ENCODE measurements at places on chromosomes 12 and 14.

GRCh38 chr14:42424501-42424900 lies 817.8 kb downstream of the LRFN5 start:
- DNase-seq, result no peak

- no peak for DNase-seq
Observed at GRCh38 chr14:68639000-68639757, 153.7 kb downstream of the ZFP36L1 start.

DNA sequence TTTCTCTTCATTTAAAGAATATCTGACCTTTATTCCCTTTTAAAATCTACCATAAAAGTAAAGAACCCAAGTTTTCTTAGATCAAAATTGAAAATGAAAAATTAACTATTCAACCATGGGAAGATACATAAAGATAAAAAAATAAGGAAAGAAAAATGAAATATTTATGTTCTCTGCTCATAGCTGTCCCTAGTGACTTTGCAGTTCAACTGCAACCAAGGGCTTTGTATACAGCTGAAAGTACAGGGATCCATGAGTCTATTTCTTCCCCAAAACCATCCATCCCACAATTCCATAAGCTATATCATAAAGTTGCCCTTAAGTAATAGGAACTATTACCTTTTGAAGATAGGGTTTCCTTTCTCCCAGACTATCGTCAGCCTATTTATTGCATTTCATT lies 113.1 kb downstream of the ITPR2 start:
- no peak for DNase-seq

GRCh38 chr14:94702629-94703028 lies 67.3 kb downstream of the GSC start:
- no peak for DNase-seq

GRCh38 chr12:94525951-94526350 lies 66.3 kb upstream of the CEP83 start:
- no peak for DNase-seq

- no peak for DNase-seq
Observed at GRCh38 chr12:57389033-57389432, 41.8 kb downstream of the R3HDM2 start.

GRCh38 chr12:40646911-40647310 lies 45.3 kb upstream of the CNTN1 start:
- no peak for DNase-seq

DNA sequence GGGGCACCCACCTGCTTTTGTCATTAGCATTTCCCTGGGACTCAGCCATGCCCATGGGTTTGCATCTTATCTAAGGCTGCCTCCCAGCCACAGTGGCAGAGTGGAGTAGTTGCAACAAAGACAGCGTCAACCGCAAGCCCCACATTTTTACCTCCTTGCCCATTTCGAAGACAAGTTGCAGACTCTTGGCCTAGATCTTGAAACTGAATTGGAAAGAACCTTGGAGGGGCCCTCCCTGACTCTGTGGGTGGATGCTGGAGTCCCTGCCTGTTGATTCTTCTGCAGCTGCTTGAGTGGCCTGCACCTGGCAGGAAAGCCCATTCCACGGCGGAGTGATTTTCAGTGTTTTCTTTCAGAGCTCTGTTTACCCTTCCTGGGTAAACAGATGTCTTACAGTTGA lies 309.0 kb downstream of the VRK1 start:
- no peak for DNase-seq

DNA sequence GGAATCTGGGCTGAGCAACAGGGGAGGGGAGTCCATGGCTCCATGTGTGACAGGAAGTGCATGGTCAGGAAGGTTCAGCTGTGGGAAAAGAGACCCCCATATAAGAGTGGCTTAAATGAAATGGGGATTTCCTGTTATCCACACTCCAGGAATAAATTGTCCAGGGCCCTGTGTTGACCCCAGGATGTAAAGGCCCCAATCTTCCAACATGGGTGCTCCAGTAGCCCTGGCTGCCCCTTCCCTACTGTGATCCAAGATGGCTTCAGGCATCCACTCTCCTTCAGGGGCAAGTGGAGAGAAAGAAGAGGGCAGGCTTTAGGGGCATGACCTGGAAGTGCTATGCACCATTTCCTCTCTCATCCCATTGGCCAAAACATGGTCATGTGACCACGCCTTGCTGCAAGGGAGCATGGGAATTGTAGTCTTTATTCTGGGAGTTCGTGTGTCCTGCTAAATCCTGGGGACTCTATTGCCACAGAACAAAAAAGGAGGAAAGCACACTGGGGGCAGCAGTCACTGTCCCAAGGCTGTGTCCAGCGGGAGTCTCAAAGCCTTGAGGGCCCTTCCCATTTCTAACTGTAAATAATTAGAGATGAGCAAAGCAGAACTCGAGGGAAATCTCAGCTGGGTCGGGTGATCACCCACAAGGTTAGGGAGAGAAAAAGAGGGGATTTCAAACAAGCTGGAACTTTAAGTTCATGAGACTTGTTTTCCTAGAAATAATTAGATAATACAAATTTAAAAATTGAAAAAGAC lies 289.2 kb downstream of the ADGRD1 start:
- DNase-seq, result no peak

- DNase-seq, result no peak
Observed at GRCh38 chr12:16675438-16675837, 69.5 kb upstream of the LMO3 start.

GRCh38 chr14:34951286-34951685 lies 31.5 kb upstream of the SRP54 start:
- DNase-seq, result no peak

DNA sequence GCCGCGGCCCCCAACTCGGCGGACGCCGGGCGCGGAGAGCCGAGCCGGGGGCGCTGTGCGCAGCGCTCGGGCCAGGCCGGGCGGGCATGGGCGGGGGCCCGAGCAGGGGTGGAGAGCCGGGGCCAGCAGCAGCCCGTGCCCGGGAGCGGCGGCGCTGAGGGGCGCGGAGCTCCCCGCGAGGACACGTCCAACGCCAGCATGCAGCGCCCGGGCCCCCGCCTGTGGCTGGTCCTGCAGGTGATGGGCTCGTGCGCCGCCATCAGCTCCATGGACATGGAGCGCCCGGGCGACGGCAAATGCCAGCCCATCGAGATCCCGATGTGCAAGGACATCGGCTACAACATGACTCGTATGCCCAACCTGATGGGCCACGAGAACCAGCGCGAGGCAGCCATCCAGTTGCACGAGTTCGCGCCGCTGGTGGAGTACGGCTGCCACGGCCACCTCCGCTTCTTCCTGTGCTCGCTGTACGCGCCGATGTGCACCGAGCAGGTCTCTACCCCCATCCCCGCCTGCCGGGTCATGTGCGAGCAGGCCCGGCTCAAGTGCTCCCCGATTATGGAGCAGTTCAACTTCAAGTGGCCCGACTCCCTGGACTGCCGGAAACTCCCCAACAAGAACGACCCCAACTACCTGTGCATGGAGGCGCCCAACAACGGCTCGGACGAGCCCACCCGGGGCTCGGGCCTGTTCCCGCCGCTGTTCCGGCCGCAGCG lies 639 bp downstream of the FZD10 start:
- no peak for DNase-seq

DNA sequence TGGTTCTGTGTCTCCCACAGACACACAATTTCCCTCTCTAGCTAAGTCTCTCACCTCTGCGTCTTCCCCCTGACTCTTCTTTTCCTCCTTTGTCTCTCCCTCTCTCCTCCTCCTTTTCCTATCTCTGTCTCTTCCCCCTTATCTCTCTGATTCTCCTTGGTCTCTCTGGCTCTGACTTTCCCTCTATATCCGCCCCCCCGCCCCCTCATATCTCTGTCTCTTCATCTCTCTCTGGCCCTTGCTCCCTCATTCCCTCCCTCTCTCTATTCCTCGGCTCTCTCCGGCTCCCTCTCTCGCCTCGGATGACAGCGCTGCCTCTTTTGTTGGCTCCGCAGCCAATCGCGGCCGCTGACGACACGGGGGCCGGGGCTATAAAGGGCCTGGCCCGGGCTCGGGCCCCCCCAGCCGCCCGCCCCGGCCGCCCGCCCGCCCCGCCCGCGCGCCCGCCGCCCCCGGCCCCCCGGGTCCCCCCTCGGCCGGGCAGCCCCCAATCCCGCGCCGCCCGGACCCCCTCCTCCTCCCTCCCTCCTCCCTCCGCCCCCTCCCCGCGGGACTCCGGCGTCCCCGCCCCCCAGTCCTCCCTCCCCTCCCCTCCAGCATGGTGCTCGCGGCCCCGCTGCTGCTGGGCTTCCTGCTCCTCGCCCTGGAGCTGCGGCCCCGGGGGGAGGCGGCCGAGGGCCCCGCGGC lies at the start of gene GDF11:
GDF11 (plus strand) TSS at position 404 of the 687 bp plus-strand sequence; CDS start at position 599, 195 bp downstream.
- DNase-seq, result peak; percentile 60

DNA sequence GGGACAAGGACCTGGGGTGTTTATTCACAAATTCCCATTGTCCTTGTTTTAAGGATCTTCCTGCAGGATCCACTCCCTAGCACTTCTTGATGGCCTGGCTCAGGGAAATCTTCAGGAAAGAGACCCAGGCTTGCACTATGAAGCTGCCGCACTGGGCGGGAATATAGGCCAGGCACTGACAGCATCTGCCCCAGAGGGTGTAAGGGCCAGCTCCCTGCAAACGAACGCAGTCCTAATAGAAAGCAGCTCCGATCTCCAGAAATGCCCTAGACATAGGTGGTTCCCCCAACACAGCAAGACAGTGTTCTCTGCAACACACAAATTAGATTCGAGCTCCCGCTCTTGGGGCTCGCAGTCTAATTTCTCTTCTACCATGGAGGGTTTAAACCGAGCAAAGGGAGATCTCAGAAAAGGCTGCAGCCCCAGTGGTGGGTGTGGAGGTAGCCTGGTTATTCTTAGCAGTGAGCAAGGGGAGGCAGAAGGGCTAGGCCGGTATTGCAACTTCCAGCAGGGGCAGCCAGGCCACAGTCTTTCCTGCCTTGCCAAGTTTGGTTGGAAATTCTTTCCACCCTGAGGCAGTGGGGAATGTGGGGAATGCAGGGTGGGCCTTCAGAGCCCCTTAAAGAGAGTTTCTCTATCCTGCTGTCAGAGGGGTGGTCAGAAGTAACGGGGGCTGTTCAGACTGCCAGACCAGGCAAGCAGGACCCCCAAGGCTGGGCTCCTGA lies 16.1 kb upstream of the WSCD2 start:
- no peak for DNase-seq

DNA sequence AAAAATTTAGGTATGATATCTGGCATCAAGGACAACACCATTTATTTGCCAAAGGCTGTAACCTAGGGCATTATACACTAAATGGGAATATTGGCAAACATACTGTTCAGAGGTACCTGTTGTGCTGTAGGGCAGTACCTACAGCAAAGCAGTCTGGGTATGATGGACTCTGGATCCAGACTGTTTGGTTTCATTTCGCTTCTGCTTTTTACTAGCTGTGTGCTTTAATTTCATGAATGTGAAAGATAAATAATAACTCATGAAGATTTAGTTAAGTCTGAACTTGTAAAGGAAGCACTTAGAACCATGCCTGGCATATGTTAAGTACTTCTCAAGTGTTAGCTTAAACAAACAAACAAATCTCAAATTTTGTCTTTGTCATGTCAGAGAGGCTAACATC lies 17.7 kb upstream of the SLC38A2 start:
- no peak for DNase-seq

GRCh38 chr12:39451977-39452376 lies 9.1 kb upstream of the KIF21A start:
- DNase-seq, result no peak

DNA sequence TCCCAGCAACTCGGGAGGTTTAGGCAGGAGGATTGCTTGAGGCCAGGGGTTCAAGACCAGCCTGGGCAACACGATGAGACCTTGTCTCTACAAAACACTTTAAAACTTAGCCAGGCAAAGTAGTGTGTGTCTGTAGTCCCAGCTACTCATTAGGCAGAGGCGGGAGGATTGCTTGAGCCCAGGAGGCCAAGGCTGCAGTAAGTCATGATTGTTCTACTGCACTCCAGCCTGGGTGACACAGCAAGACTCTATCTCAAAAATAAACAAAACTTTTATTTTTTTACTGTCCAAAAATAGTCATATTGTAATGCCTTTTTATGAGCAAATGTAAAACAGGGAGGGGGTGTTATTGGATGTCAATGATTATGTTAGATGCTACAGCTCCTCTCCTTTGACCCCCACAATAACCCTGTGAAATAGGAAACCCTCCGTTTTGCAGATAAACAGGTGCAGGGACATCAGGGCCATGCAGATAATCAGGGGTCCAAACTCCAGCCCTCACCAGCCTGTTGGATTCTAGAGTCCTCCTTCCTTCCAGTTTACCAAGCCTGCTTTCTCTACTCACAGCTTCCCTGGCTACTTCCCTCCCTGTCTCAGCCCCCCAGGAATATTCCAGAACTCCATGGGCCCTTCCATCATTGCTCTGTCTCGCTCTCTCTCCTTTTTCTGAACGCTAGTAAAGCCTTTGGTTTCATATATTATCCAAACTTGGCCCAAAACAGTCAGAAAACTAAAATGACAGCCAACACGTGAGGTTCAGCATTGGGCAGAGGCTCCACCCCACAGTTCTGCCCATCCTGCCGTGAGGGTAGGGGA lies 5.9 kb upstream of the FBLN5 start:
- no peak for DNase-seq

DNA sequence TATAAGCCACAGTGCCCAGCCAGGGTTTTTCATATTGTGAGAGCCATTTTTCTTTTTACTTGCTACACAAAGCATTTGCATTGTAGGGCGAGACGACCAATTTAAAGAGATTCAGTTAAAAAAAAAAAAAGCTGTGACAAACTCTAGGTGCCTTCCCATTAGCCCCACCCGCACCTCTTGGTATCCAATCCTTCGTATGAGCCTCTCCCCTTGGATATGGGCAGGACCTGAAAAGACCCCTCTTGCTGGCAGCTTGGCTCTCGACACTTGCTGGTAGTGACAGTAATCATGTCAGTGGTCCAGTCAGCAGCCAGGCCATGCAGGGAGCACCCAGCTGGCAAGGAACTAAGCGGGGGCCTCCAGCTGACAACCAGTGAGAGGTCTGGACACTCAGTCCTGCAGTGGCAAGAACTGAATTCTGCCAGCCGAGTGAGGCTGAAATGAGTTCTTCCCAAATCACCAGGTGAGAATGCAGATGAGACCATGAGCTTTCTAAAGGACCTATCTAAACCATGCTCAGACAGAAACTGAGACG lies 46.5 kb downstream of the SINHCAF start:
- no peak for DNase-seq

Data from activated T-helper 1 cell treated with Interleukin-2 at 50 U/mL for 16 hours (primary cell).